Right cardiac atrium (tissue), 5 donors: ENCODE measurements at places on chromosomes 16 and 17. TPM values are rescaled to one million over a fixed set of nuclear protein-coding genes. Genes with fewer than 3 reads are reported as not detected.

DNA sequence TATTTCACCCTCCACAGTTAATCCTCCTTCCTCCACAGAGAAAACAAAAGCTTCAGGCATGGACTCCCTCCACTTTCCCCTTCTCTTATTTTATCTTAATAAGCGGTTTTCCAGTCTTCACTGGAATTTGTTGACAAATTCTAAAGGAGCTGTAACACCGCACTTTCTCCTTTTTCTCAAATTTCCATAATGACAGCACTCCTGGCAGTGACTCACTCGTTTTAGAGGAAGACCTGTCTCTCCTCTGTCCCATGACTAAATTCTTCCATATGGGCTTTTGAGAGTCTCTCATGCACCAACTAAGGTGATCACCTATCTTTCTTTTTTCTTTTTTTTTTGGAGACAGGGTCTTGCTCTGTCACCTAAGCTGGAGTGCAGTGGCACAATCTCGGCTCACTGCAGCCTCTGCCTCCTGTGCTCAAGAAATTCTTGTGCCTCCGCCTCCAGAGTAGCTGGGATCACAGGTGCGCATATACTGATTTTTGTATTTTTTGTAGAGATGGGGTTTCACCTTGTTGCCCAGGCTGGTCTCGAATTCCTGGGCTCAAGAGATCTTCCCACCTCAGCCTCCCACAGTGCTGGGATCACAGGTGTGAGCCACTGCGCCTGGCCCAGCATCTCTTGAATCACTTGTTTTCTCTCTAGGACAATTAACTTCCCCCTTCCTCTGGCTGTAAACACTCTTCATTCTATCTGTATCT lies 7.7 kb downstream of the ITGAM start:
- DNase-seq = no peak

- no peak for DNase-seq
These were observed 205.7 kb downstream of the SNX29 start for GRCh38 chr16:12182212-12182611.

DNA sequence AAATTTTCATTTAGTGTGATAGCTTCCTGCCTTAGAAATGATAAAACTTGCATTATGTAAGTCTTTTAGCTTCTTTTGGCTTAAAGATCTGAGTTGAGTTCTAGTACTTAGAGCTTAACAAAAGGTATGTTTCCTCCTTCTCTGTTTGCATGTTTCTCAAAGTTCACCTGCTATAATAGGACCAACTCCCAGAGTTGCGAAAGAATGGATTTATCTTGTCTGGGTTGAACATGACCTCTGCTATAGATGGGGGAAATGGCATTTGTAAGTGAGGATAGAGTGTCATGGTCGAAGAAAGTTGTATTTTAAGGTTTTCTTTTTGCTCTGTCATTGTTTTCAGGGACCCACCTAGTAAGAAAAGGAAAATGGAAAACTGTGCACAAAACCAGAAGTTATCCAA lies 7.2 kb downstream of the ATMIN start:
- DNase-seq = no peak

GRCh38 chr16:84617041-84617790 lies 662 bp downstream of the COTL1 start:
- peak; percentile 72 for DNase-seq

- no peak for DNase-seq
These were observed 15.3 kb downstream of the CD300LB start for GRCh38 chr17:74515941-74516340.

DNA sequence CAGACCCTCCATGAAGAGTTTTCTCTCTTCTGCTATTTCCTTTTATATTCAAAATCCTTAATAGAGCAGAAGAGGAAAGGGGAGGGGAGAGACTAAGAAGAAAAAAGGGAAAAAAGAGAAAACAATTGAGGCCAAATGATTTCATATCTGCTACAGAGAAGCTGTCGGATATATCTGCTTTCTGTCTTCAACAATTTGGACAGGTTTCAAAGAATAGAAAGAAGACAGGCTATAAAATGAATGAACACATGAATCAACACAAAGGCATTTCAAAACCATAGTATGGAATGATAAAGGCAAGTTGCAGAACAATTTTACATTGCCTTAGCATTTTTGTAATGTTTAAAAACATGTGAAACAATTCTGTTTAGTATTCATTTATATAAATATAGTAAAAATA lies 4.7 kb upstream of the CMTR2 start:
- DNase-seq = no peak

GRCh38 chr17:59830846-59831486 lies 61.8 kb downstream of the TUBD1 start:
- no peak for DNase-seq

GRCh38 chr16:53071748-53072301 lies 17.0 kb downstream of the CHD9 start:
- peak; percentile 76 for DNase-seq

DNA sequence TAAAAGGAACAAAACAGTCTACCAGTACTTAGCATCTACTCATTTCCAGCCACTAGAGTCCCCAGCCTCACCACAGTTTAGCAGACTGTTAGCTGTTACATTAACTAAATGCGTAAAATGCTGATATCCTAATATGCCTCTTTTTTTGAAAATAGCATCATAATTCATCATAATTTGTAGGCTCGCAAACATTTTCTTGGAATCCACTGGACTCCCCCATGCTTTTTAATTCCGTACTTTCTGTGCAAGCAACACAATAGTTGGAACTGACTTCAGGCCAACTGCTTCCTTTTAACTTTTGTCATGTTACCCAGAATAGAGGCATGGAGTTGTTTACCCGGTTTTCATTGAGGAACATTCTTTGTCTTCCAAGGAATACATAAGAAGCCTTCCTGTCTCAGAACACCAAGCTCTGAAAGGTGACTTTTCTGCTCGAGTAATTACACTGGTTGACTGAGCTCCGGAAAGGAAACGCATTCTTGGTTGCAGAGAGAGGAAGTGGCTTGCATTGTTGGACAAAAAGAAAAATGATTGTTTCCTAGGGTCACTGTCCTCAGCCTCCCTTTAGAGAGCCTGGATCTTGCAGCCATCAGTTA lies 30.9 kb upstream of the SEC14L1 start:
- no peak for DNase-seq

DNA sequence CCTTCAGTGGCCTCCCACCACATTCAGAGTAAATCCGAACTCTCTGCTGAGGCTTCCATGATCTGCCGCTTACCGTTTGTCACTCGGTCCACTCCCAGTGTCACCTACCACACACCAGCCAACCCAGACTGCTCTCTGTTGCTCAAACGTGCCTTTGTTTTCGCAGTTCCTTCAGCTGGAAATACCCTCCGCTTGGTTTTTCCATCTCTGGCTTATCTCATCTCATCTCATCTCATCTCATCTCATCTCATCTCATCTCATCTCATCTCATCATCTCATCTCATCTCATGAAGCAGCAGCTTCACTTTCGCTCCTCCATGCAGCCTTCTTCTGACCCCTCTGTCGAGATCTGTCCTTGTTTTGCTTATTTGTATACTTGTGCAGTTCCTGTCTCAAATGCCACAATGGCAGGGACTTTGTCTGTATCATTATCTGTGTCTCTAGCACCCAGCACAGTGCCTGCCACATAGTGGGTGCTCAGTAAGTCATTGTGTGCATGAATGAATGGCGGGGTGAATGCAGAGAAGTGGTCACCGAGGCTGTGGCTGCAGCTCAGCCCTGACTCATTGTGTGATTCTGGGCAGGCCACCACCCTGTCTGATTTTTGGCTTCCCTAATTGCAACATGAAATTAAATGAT lies 3.8 kb upstream of the SNX20 start:
- DNase-seq = no peak

HCRT gene
- not detected for polyA plus RNA-seq

RAMP2 gene
- 73.5 TPM for polyA plus RNA-seq

PRAC1 gene
- not detected for polyA plus RNA-seq

ZNHIT3 gene
- 32.3 TPM for polyA plus RNA-seq

CACNG3 gene
- not detected for polyA plus RNA-seq
